ENCODE measurements at places on chromosomes 16 and 17.

- no peak for DNase-seq
These were observed 9.4 kb downstream of the ELAC2 start for GRCh38 chr17:13008461-13008860.

GRCh38 chr17:78882540-78883088 lies 20.4 kb downstream of the CEP295NL start:
- peak; percentile 19 for DNase-seq

- peak; percentile 81 for DNase-seq
These were observed 15.9 kb downstream of the B9D1 start for GRCh38 chr17:19346351-19347255.

- no peak for DNase-seq
These were observed 51.5 kb downstream of the LDHD start for GRCh38 chr16:75065149-75065505.

DNA sequence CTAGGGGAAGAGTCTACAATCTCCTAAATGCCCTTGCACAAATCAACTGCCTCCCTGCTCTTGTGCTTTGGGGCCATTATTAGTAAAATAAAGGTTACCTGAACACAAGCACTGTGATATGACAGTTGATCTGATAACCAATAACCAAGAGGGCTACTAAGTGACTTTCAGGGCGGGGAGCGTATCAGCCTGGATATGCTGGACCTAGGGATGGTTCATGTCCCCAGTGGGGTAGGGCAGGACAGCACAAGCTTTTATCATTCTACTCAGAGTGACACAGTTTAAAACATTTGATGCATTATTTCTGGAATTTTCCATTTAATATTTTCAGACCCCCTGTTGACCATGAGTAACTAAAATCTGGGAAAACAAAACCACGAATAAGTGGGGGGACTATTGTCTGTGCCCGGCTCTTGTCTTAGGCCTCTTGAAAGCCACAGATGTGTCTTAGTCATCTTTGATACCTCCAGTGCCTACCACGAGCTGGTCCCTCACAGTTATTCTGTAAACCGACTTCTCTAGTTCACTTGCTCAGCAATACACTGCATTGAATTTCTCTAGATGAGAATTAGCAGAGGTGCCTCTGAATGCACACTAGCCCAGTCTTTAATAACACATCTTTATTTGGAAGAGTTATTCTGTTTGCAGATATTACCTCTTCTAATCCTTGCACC lies 94.6 kb upstream of the DHX40 start:
- DNase-seq: no peak

GRCh38 chr17:49260011-49260816 lies 29.6 kb upstream of the PHOSPHO1 start:
- DNase-seq: peak; percentile 72
